Fibroblast of the conjunctiva (primary cell): ENCODE measurements at places on chromosomes 7 and 10.

GRCh38 chr10:86004337-86004736, 362.3 kb downstream of the GRID1 start:
- DNase-seq = no peak

DNA sequence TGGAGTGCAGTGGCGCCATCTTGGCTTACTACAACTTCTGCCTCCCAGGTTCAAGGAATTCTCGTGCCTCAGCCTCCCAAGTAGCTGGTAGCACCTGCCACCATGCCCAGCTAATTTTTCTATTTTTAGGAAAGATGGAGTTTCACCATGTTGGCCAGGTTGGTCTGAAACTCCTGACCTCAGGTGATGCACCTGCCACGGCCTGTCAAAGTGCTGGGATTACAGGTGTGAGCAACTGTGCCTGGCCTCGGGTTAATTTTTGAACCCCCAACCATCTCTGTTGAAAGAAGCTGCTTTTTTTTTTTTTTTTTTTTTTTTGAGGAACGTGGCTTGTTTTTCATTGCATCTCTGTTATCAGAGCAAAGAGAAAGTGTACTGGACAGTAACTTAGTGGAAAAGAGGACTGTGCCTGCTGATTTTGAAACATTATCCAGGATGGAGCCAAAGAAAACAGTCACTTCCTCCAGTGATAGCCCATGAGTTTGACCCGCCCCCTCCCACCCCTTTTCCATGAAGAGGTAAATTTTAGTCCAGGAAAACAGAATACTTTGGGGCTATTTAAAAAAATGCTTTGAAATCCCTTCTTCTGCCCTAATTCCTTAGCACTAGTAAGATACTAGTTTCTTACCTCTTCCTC, 38.3 kb downstream of the WBP1L start:
- DNase-seq = no peak

GRCh38 chr7:51031216-51031615, 248.5 kb upstream of the GRB10 start:
- DNase-seq = no peak

GRCh38 chr10:4807761-4808507, 18.1 kb upstream of the AKR1E2 start:
- peak; percentile 35 for DNase-seq

DNA sequence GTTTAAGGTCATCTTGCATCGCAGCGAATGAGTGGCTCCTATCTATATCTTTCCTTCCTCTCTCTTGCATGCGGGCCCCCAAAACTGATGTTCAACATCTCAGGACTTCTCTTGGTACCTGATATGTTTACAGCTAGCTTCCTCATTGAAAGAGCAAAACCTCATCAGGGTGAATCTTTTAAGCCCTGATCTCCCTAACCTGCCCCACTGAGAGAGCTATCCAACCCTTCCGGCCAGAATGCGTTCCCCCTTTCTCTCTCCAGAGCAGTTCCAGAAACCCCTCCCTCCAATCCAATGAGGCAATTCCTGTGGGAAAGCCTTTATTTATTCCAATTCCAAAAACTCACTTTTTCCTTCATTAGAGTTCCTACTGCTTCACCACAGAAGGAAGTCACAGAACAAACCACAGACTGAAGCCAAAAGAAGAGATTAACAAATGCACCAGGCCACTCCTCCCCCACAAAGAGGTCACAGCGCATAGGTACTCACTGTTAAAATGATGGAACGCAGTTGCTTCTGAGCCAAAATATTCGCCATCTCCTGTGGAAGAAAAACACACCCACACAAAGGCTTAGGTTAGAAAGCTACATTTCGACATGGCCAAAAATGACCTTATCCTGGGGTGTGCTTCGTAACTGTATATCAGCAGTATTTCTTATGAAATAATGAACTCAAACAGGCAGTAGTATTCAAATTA, 232.4 kb downstream of the ELMO1 start:
- no peak for DNase-seq

DNA sequence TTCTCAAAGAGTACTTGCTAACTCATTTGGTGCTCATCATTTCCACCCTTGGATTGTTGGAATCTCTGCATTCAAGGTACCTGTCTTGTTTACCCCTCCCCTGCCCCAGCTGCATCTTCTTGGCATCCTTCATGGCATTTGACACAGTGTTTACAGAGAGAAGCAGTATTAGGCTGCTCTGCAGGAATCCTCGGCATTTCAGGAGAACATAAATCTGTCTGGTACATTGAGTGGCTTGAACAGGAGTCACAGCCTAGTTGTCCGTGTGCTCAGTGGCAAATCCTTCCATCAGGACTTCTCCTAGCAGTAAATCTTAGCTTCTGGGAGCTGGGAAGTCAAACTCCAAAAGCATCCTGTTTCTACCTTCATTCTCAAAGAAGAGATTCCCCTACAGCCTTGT, 136.8 kb upstream of the YAE1 start:
- no peak for DNase-seq

GRCh38 chr10:3533296-3533695, 251.7 kb downstream of the KLF6 start:
- DNase-seq = no peak
